Fibroblast of skin of abdomen (primary cell): ENCODE measurements at places on chromosomes 3 and 15.
A peak's percentile ranks its signal among the peaks of the same experiment; 100 is the strongest.

DNA sequence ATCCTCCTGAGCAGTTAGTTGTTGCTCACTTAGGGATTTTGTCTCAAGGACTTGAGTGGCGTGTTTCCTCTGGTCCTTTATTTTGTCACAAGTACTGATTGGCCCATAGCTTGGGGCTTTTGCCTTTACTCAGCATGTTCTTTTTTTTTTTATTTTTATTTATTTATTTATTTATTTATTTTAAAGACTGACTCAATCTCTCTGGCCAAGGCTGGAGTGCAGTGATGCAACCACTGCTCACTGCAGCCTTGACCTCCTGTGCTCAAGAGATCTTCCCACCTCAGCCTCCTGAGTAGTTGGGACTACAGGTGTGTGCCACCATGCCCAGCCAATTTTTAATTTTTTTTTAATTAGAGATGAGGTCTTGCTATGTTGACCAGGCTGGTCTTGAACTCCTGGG, 223.9 kb upstream of the TPM1 start:
- DNase-seq, result no peak

GRCh38 chr15:77455696-77456321, 35.1 kb downstream of the HMG20A start:
- DNase-seq, result peak; percentile 62

- no peak for DNase-seq
Observed at GRCh38 chr3:97009427-97010019, 195.1 kb downstream of the EPHA6 start.

- no peak for DNase-seq
Observed at GRCh38 chr3:126109146-126109879, 25.4 kb upstream of the SLC41A3 start.

GRCh38 chr3:65146179-65146578, 458.4 kb upstream of the ADAMTS9 start:
- peak; percentile 55 for DNase-seq

- peak; percentile 85 for DNase-seq
Observed at GRCh38 chr3:128487813-128488635, 5.0 kb downstream of the GATA2 start.

- no peak for DNase-seq
Observed at GRCh38 chr15:99282121-99282520, 30.8 kb downstream of the LRRC28 start.

GRCh38 chr3:5006755-5007202, 27.5 kb downstream of the BHLHE40 start:
- DNase-seq, result no peak

DNA sequence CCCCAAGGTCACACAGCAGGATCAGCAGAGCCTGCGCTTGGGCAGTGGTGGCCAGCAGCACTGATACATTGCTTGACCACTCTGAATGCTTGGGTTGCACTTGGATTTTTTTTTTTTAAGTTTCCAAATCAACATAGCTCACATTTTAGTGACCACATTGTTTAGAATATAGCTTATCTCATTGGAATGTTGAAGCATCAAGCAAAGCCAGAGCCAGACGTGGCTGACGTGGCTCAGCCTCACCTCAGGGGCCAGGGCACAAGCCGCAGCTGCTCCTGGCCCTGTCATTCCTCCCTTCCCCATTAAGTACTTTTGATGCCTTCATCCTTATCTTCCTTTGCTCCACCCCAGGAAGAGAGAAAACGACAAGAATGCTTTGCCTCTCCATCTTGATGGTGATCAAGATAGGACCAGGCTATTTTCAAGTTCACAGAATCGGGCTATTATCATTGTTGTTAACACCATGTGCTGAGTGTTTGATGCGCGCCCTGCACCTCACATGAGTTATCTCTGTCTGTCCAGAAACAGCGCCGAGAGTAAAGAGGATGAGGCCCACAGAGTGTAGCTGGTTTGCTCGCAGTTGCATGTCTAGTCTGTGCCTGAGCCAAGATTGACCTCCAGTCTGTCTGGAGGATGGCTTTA, 75.8 kb downstream of the AAGAB start:
- DNase-seq, result peak; percentile 96

DNA sequence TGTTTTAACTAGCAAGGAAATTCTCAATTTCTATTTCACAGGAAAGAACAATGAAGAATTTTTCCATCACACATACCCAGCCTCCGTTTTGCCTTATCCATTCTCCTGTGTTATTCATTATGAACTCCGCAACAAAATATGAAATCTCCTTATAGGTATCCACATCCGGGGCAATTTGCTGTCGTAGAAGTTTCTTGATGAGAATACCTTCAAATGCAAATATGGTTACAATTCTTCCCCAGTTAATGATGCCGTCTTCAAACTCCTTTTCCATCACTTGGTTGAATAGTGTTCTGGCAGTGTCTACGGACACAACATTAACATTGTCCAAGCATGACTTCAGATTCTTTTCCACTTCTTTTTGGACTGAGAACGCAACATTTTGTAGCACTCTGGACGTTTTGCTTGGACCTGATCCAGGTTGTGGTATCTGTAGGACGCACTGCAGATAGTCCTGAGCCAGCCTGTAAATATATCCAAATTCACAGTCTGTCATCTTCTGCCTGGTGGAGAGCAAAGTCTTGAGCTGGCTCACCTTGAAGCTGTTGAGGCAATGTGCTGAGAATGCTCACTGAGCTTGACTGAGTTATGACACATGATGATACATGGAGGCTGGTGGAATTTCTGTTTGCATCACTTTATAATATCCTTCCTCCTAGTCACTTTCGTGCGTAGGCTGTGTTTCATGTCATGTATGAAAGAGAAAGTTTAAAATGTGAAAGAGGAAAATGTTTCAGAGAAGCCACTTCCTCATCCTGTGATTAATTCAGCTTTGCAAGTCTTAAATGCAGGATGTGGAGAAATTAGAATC, at the start of gene BCL2A1:
TSS of gene BCL2A1 (minus strand) at position 573 of the 811 bp plus-strand sequence. CDS start at position 496, 77 bp downstream.
- DNase-seq, result peak; percentile 91

GRCh38 chr15:100898661-100899462, 19.2 kb downstream of the ALDH1A3 start:
- no peak for DNase-seq

- DNase-seq, result peak; percentile 75
Observed at GRCh38 chr15:79004336-79004735, 59.5 kb upstream of the CTSH start.

DNA sequence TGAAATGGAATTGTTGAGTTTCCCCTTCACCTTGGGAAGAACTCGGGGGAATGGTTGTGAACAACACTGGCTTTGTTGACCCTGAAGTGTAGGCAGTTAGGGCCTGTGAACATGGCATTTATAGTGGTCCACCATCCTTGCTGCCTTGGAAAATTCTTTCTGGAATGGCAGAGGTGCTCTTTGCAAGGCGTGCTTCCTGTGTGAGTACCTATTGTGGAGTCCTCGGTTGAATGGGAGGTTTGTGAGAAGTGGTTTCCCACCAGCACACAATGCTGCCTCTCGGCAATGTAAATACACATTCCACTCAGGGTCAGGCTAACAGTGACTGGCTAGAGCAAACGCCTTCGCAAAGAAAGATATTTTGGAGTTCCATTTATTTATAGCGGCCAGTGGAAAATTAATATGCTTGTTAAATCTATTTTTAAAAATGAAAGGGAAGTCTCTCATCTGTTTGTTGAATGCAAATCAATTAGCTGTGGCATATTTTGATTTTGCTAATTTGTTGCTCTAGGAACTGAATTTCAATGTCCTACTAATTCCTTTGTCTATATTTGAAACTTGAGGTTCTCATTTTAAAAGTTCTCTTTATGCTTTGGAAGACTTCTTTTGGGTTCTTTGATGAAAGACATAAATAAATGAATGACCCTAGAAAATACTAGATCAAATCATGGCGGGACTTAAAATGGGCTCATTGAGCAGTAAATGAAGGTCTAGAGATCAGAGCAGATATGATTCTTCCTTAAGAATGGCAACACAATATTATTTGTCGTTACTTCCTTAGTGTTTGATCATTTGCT, 59.5 kb downstream of the FNDC3B start:
- no peak for DNase-seq

DNA sequence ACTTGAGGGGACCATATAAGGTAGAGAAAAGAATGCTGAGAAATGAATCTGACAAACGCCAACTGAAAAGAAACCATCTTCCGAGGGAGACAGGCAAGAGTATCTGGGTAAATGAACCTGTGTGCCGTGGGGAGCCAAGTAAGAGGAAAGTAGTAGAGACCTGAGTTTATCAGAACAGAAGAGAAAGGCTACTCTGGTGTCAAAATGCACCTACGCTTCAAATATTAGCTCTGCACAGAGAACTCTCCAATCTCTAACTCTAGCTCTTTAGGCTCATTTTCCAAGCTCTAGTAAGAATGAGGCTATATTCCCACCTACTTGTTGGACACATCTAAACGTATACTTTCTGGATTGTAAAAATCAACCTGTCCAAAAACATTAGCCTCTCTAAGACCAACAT, 53.5 kb downstream of the TOP2B start:
- DNase-seq, result no peak

- DNase-seq, result no peak
Observed at GRCh38 chr15:81049835-81050234, 49.1 kb downstream of the TLNRD1 start.

DNA sequence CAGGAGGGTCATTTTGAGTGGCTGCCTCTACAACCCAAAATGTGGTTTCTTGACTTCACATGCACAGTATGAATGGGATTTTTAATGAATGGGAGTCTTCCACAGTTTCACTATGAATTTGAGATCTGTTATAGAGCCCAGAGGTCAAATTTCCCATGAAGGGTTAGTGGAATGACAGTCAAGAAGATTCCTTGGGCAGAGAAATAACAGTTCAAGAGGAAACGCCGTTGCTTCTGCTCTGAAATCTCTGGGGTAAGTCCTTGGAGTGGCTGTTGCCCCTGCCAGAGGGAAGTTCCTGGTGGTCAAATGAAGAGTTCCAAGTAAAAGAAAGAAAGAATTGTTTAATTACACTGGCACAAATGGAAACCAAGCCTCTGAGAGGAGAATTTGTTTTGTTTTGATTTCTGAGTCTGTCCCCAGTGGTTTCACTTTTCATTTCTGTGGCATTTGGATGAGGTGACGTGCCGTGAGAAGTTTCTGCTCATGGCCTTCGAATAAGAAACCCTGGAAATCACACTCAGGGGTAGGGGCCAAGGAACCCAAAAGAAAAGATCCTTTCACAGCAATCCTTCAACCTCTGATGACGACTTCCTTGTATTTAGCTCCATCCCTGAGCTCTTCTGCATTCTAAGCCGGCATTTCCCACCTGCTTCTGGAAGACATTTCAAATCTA, 77.5 kb upstream of the IL12A start:
- no peak for DNase-seq

GRCh38 chr15:97140216-97140615, 809.7 kb downstream of the NR2F2 start:
- DNase-seq, result no peak

GRCh38 chr3:20878691-20879090, 692.7 kb upstream of the SGO1 start:
- no peak for DNase-seq

DNA sequence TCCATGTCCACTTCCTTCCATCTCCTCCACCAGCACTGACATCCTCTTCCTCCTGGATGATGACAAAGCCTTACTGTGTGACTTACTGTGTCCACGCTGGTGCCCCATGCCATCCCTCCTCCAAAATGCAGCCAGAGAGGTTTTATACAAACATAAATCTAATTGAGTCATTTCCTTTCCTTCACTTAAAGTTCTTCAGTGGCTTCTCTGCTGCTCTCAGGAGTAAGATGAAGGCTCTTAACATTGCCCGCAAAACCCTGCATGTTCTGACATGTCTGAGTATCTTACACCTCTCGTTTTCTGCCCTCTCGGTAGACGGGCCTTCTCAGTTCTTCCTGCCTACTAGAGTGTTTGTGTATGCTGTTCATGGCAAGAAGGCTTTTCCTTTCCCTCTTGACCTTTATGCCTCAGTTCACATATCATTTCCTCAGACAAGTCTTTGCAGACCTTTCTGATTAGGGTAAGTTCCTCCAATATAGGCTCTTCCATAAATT, 175.5 kb downstream of the CFAP20DC start:
- DNase-seq, result peak; percentile 31

GRCh38 chr3:174099724-174100123, 702.2 kb downstream of the NLGN1 start:
- DNase-seq, result no peak

DNA sequence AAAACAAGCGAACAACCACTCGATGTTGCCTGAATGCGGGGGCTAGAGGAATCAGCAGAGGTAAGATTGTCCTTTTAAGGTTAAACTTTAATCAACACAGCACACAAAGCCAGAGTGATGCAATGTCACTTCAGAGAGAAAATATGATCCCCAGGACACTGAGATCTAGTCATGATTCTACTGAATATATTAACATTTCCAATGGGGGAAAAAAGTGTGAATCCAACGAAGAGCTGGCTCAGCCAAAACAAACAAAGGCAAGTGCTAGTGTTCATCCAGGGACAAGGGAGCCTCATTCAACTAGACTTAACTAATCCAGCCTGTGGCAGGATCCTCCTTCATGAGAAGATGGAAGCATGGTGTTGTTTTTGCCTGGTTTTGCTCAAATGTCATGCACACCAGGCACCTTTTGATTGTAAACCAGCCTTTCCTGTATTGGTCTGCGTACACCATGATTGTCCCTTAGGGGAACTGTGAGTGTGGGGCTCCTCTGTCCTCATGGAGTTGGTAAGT, 35.8 kb downstream of the SCG5 start:
- DNase-seq, result no peak

DNA sequence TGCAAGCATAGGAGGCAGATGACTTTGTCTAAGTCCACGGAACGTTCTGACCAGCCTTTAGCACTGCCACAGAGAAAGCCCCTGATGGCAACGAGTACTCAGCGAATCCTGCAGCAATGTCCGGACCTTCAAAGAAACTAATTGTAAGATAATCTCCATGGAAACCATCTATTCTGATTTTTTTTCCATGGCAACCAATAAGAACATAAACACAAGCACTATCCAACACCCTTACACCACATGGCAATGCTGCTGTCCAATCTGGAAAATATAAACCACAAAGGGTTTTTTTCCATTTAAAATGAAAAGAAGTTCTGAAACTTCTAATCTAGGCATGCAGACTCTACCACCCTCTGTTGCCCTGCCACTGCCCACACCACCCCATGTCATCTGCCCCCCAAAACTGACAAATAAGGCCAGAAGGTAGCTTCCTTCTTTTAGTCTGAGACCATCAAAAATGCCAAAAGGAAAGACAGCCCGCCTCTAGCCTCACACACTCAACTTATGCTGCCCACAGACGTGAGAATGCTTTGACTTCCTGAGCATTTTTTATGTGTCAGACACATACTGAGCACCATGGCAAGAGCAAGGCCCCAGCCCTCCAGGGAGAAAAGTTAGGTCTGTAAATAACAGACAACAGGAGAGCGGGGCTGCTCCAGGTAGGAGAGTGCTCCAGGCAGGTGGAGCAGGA, 44.5 kb downstream of the POC1A start:
- DNase-seq, result no peak

GRCh38 chr15:33104212-33104611, 90.3 kb downstream of the FMN1 start:
- DNase-seq, result peak; percentile 87

DNA sequence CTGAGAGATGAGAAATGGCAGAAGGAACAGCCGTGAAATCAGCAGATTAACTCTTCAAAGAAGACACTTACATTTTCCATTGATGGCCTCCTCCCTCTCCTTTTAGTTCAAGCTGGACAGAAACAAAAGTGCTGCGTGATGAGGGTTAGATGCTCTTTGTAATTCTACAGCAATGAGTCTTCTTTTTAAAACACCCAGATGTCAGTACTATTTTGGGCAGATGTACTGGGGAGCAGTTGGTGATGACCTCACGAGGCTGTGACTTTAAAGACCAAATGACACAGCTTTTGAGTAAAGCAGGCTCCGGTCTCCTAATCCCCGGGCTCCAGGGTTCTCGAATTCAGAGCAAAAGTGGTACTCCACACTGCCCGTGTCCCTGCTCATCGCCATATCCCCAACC, 198.2 kb downstream of the SLCO3A1 start:
- no peak for DNase-seq
